ELR (cell line): ENCODE measurements at places on chromosomes 5 and 9.

- no peak for DNase-seq
Observed at GRCh38 chr9:137383784-137384756, 38.9 kb downstream of the EXD3 start.

- DNase-seq = peak; percentile 63
Observed at GRCh38 chr5:125717209-125717608, 706.0 kb upstream of the GRAMD2B start.

DNA sequence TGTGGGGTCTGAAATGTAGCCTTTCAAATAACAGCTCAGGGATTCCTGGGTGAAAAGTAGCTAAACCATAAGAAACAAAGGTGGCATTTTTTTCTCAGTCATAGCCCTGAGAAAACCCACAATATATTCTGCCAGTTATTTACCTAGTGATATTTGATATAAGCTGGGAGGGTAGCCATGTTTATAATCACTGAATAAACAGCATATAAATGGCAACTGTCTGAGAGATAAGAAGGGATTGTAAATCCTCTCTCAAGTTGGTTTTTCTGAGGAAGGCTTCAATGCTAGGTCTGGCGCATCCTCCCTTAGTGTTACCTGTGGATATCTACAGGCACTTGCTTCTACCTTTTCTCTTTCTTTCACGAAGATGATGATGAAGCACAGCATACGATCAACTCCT, 1080.5 kb upstream of the DMAC1 start:
- DNase-seq = no peak

DNA sequence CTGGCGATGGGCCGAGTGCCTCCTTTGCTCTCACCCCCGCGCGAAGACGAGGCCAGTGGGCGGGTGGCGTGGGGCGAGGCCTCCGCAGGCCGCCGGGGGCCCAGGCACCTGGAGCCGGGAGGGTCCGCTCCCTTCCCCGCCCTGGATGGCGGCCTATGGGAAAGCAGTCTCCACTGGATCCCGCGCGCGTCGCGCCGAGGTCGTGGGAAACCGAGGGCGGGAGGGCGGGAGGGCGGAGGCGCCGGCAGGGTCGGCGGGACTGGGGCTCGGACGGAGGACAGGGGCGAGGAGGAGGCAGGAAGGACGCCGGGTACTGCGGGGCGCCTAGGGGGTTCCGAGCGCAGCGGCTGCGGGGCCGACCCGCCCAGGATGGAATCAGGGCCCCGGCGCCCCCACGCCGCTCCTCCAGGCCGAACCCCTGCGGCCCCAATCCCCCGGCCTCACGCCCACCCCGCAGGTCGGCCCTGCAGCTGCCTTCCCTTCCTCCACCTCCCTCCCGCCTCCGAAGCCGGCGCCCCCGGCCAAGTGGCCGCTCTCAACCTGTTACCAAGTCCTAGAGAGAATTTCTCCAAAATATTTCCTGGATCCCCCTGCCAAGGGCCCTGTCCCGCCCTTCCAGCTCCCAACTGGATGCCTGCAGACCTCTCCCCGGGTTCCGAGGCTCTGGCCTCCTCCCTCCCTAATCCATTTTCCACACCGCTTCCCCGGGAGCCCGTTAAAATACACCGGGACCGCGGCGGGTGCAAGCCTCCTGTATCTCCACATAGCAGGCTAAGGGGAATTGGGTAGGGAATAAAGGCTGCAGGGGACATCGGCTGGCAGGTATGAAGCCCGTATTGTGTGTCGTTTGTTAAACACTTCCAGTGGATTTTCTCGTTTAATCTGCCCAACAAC, 146.3 kb downstream of the ERCC6L2 start:
- no peak for DNase-seq

- no peak for DNase-seq
Observed at GRCh38 chr9:133050142-133050541, 11.6 kb upstream of the CEL start.

DNA sequence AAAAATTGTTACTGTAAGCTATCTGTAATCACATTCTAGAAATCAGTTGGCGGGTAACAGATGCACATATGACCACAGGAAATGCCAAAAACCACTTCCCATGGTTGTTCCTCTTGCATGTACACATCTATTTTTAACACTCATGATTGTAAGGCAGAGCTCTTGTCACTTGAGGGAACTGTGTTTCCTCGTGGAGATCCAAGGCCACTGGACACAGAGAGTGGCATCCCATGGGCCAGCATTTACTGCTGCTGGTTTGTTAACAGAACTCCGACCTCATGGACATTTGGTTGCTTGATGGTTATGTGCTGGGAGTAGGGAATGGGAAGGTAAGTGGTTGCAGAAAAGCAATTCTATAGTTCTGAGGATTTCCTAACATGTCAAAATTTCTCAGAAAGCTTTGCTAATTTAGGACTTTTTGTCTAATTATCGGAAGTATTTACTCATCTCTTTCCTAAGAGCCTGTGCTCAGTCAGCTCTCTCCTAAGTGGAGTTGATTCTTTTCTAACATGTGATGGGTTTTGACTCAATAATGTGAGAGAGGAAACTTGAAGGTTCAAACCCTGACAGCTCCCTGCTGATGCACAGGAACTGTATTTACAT, 202.0 kb upstream of the NR3C1 start:
- DNase-seq = peak; percentile 45

GRCh38 chr9:71145179-71145578, 23.8 kb upstream of the TRPM3 start:
- DNase-seq = no peak

DNA sequence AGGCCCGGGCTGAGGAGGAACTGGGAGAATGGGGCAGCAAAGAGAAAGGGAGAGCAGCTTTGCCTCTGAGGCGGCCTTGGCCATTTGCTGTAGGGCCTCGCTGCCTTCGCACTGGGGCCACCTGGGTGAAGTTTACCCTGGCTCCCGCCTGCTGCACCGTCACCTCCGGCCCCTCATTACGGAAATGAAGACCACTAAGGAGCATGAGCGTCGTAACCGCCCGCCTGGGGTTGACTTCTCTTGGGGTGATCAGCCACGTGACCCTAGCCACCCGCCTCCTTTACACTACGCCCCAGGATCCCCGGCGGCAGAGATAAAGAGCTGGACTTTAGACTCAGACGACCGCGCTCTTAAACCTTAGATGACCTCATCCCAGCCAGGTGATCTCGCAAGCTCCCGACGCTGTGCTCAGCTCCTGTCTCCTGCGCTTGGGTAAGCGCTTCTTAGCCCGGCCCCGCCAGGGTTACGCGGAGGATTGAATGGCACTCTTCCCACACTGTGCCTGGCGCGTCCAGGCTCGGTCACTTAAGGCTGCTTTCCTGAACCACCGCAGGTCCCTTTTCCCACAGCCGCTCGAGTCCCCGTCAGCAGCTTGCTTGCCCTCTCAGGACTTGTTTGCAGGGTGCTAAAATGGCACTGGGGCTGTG, 107.9 kb upstream of the LARP1 start:
- no peak for DNase-seq

GRCh38 chr9:74847478-74848152, 40.1 kb downstream of the TRPM6 start:
- no peak for DNase-seq

DNA sequence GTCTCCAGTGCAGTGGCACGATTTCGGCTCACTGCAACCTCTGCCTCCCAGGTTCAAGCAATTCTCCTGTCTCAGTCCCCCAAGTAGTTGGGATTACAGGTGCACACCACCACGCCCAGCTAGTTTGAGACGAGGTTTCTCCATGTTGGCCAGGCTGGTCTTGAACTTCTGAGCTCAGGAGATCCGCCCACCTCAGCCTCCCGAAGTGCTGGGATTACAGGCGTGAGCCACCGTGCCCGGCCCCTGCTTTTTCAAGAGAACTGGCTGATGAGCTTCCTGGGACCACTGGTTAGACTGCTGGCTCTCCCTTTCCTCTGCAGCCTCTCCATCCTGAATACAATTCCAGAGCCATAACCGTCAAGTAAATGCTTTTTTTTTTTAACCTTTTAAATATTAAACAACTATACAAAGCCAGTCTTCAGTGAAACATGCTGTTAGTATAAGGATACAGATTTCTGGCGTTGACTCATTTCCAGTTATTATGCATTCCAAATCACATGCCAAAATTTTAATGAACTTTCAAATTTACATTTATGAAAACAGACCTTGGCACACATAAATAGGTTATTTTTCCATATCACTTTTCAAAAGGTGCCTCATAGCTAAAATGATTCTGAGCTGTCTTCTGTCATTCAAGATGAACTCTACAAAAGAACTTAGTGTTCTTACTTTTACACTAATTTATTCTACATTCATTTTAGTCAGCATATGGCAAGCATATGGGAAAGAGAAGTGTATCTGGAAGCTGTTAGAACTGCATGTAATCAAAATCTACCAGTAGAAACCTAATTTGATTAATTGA, 116.0 kb downstream of the MLLT3 start:
- DNase-seq = no peak

GRCh38 chr5:80174790-80175189, 81.1 kb downstream of the SERINC5 start:
- no peak for DNase-seq

DNA sequence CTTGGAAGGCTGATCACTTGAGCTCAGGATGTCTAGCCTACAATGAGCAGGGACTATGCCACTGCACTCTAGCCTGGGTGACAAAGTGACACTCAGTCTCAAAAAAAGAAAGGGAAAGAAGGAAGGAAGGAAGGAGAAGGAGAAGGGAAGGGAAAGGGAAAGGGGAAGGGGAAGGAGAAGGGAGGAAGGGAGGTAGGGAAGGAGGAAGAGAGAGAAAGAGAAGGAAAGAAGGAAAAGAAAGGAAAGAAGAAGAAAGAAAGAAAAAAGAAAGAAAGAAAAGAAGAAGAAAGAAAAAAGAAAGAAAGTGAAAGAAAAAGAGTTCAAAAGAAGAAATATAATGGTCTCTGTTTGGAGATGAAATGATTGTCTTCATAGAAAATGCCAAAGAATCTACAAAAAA, 10.8 kb upstream of the CSF1R start:
- DNase-seq = no peak

DNA sequence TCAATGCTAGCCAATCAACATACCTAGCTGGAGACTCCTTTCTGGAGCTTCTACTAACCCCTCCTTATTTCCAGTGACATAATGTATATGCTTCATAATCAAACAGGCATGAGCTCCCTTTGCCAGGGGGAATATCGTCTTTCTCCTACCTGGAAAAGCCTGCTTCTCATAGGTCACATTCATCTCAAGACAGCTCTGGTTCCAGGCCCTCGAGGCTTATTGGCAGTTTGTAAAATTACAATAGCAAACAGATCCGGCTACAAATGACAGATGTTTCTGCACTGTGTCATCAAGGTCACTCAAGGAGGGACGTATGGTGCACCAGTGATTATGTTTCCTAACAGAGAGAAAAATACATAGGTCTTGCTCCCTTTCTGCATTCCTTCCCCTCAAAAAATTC, 140.0 kb downstream of the SAXO1 start:
- DNase-seq = no peak

DNA sequence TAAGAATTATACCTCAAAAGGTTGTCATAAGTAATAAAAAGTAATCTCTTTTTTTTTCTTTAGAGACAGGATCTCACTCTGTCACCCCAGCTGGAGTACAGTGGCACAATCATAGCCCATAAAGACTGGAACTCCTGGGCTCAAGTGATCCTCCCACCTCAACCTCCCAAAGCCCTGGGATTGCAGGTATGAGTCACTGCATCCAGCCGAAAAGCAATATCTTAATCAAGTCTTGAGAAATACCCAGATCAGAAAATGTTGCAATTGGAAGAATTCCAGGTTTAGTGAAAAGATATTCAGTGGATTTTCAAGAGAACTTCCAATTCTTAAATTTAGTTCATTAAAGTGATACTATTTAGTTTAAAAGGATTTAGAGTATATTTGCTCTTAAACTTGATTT, 40.9 kb upstream of the IDNK start:
- DNase-seq = peak; percentile 33

DNA sequence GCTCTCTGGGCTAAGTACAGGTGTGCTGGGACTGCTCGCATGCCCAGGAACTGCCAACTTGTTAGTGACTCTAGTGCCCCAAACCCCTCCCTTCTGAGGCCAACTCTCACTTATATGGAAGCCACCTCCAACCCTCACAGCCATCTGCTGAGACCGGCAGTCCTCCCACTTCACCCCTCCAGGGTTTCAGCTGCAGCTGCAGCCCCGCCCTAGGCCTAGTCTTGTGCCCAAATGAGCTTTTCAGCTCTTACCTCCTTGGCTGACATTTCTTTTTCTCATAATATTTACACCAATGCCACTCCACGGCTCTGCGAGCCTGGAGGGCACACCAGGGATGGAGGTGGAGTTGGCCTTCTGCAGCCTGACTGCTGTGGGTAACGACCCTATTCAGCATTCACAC, 166.6 kb downstream of the ROR2 start:
- DNase-seq = no peak

DNA sequence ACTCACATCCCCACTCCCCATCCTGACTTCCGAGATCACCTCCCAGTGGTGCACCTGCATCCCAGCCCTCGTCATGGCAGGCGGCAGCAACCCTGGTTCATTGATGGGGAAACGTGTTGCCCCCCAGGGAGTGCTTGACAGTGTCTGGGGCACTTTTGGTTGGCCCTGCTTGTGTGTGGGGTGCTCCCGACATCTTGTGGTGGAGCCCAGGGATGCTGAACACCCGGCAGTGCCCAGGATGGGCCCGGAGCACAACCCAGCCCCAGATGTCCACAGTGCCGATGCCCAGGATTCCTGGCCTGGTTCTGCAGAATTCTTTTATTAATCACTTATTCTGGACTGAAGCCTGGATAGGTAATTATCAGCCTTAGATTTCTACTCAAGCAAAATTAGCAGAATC, 3.7 kb downstream of the MRPL36 start:
- no peak for DNase-seq

GRCh38 chr5:146766013-146766412, 112.5 kb downstream of the PPP2R2B start:
- no peak for DNase-seq

- DNase-seq = peak; percentile 19
Observed at GRCh38 chr9:128787659-128788058, 606 bp downstream of the TBC1D13 start.

- no peak for DNase-seq
Observed at GRCh38 chr9:25678846-25679360, 659 bp upstream of the TUSC1 start.

DNA sequence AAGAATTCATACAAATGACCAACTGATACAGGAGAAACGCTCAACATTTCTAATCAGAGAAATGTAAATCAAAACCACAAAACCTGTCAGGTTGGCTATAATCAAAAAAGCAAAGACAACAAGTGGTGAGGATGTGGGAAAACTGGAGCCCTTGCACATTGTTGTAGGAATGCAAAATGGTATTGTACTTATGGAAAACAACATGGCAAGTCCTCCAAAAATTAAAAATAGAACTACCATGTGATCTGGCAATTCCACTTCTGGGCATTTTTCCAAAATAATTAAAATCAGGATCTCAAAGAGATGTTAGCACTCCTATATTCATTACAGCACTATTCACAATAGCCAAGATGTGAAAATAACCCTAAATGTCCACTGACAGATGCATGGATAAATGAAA, 76.1 kb downstream of the FNIP1 start:
- no peak for DNase-seq

DNA sequence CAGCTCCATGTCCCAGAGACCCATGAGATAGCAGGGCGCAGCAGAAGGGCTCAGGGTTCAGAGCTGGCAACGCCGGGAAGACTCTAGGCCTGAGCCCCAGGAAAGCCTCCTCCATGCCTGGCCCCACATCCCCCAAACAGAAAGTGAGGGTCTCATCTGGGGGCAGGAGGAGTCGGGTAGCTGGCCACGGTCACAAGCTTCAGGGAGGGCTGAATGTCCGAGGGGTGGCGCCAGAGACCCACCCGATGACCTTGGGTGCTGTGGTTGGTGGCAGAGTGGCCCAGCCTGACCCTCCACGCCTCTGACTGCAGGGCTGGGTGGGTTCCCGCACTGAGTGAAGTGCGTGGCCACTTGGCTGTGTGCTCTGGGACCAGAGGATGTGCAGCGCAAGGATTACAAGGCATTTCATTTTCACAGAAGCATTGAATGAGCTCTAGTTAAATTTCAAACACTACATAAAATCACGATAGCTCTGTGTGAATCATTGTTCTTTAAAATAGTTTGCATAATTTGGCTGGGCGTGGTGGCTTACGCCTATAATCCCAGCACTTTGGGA, 3.0 kb downstream of the C8G start:
- DNase-seq = peak; percentile 52
